ENCODE measurements at places on chromosomes 7 and 10.

- DNase-seq: no peak
These were observed 14.4 kb downstream of the MYO1G start for GRCh38 chr7:44964384-44964830.

- DNase-seq: no peak
These were observed 30.8 kb upstream of the ST7 start for GRCh38 chr7:116922545-116922944.

GRCh38 chr7:95501261-95501832, 15.6 kb downstream of the ASB4 start:
- DNase-seq: peak; percentile 42

- no peak for DNase-seq
These were observed 2.4 kb downstream of the ZNF3 start for GRCh38 chr7:100079024-100079560.

DNA sequence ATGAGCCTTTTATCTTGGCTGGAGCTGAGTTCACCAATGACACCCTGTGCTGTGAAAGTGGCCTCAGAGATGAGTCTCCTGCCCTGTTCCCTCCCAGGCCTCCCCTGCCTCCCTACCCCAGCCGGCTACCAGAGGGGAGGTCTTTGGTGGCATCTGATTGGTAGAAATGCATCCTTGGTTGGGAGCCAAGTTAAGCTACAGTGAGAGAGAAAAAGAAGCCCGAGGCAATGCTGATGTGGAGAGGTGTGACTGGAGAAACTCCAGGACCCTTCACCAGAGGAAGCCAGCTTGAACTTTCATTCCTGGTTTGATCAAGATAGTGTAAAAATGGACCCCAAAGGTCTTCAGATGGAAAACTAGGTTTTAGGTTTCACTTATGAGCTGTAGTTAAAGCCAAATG, 191.1 kb upstream of the TCF7L2 start:
- no peak for DNase-seq

DNA sequence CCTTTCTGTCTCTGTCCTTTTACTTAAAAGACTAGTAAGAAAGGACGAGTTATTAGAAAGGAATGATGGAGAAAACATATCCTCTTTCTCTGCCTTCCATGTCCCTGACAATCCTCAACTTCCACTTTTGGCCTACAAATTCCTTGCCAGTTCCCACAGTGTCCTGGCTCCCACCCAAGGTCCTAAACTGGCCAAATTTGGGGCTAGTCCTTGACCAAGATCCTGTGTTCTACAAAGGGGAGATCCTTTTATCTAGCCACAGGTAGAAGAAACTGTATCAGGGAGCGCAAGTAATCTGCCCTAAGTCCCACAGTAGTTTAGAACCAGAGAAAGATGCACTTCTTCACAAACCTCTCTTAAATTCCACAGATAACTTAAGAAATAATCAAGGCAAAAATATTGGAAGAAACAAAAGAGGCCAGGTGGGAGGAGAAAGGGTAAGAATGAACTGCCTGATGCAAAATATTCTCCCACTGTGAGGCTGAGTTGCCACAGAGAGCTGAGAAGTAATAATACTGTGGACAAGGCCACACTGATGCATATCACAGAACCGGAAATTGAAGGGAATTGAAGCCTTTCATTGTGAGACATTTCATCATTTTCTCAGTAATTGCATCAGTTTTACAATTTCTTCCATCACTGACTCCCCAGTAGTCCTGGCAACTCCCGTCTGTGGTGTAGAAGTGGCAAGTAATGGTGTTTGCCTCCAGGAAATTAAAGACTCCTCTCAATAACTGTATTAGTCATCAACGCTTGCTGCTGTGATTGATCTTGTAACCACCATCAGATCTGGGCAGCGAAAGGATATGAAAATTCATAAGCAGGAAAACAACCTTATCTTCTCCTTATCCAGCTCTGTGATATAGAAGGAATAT, 47.2 kb downstream of the DNAJC12 start:
- DNase-seq: no peak

- no peak for DNase-seq
These were observed 14.6 kb downstream of the ITGB1 start for GRCh38 chr10:32943395-32943794.

- DNase-seq: no peak
These were observed 417.9 kb downstream of the RPS24 start for GRCh38 chr10:78451592-78451991.

DNA sequence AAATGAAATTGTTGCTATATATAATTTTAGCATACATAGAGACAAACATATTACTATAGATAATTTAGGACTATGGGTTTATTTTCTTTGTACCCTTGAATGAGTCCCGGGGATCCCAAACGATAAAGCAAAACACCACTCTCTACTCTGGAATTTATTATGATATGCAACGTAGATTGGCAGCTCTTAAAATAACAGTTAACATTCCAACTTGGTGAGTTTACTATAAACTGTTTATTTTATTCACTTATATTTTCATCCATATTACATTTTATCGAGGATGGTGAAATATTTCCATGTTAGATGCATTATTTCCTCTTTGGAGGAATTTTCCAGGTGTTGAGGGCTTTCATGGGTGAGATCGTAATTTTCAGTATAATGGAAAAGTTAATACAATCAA, 138.7 kb upstream of the DGKB start:
- no peak for DNase-seq

DNA sequence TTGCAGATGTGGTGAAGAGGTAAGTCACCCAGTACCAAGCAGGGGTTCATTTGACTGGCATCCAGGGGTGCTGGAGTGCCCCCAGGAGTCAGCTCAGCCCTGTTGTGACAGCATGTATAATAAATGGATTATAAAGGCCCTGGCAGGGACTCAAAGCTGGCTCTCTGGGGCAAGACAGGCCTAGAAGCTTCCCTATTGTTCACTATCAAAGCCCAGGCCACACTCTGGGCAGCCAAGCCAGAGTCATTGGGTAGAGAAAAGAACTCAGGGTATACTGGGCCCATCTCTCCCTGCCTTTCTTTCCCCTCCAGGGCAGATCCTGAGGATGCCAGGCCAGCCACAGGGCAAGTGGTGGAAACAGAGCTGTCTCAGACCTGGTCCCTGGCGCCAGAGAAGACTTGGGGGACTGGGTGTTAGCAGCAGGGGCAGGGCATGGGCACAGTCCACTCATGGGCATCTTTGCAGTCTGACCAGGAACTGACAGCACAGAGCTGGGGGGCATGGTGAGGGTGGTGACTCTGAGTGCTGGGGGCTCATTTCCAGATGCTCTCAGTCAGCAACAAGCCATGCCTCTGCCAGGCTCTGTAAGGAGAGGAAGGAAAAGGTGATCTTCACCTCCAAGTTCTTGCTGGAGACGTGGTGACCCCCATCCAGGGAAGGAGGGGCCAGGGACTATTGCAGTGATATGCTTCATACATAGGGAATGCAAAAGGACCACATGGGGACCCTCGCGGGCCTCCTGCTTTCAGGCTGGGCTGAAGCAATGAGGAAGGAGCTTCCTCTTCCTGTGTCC, 11.7 kb downstream of the RBP3 start:
- DNase-seq: no peak

DNA sequence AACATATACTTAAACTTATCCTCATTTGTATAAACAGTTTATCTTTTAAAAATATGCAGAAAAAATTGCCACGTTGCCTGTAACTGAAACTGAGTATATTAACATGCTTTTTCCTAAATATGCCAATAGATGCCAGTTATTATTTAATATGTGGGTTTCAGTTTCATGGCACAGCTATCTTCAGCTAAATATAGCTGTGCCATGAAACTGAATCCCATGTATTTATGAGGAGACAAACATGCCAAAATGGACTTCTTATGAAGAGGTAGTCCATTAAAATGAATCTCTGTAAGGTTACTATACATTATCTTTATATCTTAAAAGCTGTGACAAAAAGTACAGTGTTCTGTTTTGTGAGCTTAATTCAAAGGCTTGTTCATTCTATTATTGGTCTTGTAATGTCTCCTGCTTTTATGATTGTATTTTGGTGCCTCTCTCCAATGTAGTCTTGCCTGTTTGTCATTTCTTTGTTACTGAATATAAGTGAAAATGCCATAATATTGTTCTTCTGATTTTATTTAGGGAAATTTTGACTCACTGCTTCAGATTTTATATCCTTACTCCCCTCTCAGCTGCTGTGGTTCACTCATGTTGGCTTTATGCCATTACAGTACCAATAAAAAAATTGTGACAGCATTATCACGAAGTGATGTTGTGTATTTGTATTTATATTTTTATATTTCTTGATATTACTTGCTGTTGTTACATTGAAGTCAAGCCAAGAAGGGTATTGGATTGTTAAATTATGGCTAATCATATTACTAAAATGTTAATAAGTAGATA, 34.3 kb upstream of the CACNA2D1 start:
- DNase-seq: no peak

- no peak for DNase-seq
These were observed 170.6 kb downstream of the FZD1 start for GRCh38 chr7:91434836-91435235.

GRCh38 chr7:149690688-149691446, 82.5 kb downstream of the ZNF467 start:
- DNase-seq: no peak

Data from right renal pelvis (tissue), 4 donors.